Muscle of back (tissue), 13 donors: ENCODE measurements at places on chromosomes 2 and 18.
A peak's percentile ranks its signal among the peaks of the same experiment; 100 is the strongest.

DNA sequence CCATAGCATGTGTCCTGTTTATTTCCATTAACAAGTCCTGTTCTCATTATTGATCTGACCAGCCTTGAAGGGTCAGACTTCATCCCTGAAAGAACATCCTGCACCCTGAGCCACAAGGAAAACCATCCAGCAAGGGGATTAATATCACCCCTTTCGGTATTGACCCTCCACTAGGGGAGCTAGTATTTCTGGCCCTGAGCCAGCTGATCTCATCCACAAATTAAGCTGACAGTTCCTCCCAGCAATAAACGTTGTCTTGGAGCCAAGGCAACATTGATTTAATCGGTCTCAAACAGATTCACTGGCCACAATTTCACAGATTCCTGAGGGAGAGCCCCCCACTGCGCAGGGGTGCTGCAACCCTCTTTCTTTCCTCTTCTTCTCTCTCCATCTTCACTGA, 353.1 kb upstream of the FANCL start:
- no peak for DNase-seq

- peak; percentile 54 for DNase-seq
These were observed 25.9 kb downstream of the GCG start for GRCh38 chr2:162126111-162126519.

DNA sequence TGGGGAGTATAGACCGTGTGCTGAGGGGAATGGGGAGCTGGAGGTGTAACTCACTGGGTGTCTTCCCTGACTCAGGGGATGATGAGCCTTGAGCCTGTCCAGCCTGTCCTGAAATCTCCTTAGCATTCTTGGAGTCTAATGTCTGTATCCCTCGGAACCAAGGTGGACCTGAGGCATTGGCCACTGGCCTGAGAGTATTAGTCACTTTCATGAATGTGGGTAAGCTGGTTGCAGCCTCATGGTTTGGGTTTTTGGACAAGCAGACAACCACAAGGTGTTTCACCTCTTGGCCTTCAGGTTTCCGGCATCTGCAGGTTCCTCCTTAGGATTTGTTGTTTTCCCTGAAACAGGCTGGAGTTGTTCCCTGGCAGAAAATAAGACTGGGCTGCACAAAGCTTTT, 63.2 kb downstream of the PRKCE start:
- no peak for DNase-seq

GRCh38 chr2:23838581-23838980, 88.3 kb downstream of the ATAD2B start:
- DNase-seq = no peak
